Colonic mucosa (tissue), 4 donors: ENCODE measurements at places on chromosomes 7 and 10. TPM values are rescaled to one million over a fixed set of nuclear protein-coding genes. Genes with fewer than 3 reads are reported as not detected.

Gene SGCE
- total RNA-seq: 10.8 TPM

- H3K4me1 ChIP-seq: no peaks in the 10 kb centered on the region
- no peaks in the 10 kb centered on the region for H3K36me3 ChIP-seq
- DNase-seq: no peak
- peaks cover 93% of the 10 kb centered on the region for H3K27me3 ChIP-seq
- H3K4me3 ChIP-seq: no peak overlapping the region
- no peak overlapping the region for H3K27ac ChIP-seq
Measured at GRCh38 chr7:97015279-97015678, 9.4 kb downstream of the DLX5 start.

DNA sequence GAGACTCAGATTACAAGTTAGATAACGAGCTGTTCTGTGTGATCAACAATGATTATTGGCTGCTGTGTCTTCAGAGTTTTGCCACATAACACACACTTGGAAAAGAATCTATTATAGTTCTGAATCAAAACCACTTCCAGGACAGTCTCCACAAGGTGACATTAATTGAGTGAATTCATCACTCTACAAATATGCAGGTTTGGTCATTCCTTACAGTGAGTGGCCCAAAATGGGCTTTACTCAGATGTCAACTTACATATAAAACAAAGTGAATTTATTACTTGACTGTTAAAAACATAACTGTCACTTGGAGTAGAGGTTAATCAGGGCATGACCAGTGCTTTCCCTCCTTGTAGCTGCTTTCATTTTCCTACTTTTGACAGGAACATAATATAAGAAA lies 984.3 kb downstream of the REEP3 start:
- no peaks in the 10 kb centered on the region for H3K36me3 ChIP-seq
- no peaks in the 10 kb centered on the region for H3K27me3 ChIP-seq
- no peaks in the 10 kb centered on the region for H3K4me1 ChIP-seq

GRCh38 chr10:32959006-32959920 lies 1.2 kb upstream of the ITGB1 start:
- no peak for DNase-seq
- peak overlapping the region; percentile 92 for H3K27ac ChIP-seq
- H3K4me3 ChIP-seq: peak overlapping the region; percentile 79
- H3K27me3 ChIP-seq: no peaks in the 10 kb centered on the region
- H3K4me1 ChIP-seq: no peaks in the 10 kb centered on the region

DNA sequence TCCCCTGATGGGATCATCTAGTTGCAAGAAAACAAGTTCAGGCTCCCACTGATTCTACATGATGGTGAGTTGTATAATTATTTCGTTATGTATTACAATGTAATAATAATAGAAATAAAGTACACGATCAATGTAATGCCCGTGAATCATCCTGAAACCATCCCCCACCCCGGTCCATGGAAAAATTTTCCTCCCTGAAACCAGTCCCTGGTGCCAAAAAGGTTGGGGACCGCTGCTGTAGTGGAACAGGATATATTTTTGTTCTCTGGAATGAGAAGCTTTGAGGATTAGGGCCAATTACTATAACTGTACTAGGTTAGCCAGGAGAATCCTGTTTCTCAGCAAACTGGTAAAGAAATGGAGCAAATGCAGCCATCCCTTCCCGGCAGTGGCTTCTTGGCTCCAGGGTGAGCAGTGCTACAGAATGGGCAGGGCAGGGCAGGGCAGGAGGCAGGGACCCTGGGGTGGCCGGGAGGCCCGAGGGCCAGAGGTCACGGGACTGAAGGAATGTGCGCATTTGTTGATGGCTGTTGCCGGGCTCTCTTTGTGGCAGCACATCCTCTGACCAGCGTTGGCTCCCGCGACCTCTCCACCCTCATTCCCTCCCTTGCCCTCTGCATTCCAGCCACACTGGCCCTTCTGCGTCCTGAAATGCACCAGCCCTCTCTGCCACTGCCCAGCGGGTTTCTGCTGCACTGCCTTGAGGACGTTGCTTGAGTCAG lies 162.3 kb upstream of the NPS start:
- no peaks in the 10 kb centered on the region for H3K4me1 ChIP-seq
- no peaks in the 10 kb centered on the region for H3K27me3 ChIP-seq
- no peak overlapping the region for H3K27ac ChIP-seq
- no peak overlapping the region for H3K4me3 ChIP-seq
- no peaks in the 10 kb centered on the region for H3K36me3 ChIP-seq

- no peaks in the 10 kb centered on the region for H3K4me1 ChIP-seq
- no peak for DNase-seq
- H3K27ac ChIP-seq: no peak overlapping the region
- H3K36me3 ChIP-seq: no peaks in the 10 kb centered on the region
- H3K4me3 ChIP-seq: no peak overlapping the region
- H3K27me3 ChIP-seq: no peaks in the 10 kb centered on the region
Measured at GRCh38 chr7:20831451-20831850, 44.8 kb upstream of the SP8 start.
